ENCODE measurements at places on chromosomes 3 and 15.

GRCh38 chr15:57477736-57478522 is 101.6 kb downstream of the CGNL1 start:
- no peak for DNase-seq

DNA sequence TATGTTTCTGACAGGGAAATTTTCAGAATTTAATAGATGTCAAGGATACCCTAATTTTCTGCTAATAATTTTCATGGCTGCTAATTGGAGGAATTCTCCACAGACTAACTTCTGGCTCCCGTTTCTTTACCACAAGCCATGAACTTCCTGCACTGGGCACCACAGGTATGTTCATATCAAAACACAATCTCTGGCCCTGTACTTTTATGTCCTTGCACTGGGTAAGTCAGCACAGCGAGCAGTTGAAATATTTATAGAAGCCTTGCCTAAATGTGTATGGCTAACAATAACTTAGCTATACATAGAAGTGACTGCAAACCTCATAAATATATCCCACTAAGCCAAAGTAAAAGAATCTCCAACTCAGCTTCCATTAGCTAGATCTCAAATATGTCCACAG is 246.9 kb downstream of the ZIC1 start:
- no peak for DNase-seq

DNA sequence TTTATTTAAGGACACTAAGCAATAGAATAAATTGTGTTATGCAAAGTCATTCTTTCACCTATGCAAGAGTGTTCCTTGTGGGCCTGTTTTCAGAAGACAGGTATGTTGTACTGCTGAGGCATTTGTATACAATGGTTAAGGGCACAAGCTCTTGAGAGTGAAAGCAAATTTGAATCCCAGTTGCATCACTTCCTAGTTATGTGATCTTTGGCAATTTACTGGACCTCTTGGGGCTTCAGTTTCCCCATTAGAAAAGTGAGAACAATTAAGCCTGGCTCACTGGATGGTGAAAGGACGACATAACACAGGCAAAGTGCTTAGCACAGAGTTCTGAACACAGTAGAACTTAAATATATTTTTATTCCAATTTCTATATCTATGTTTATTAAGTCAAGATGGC is 117.4 kb downstream of the EFHB start:
- no peak for DNase-seq

GRCh38 chr3:27571345-27571744 is 87.2 kb upstream of the SLC4A7 start:
- DNase-seq: no peak

DNA sequence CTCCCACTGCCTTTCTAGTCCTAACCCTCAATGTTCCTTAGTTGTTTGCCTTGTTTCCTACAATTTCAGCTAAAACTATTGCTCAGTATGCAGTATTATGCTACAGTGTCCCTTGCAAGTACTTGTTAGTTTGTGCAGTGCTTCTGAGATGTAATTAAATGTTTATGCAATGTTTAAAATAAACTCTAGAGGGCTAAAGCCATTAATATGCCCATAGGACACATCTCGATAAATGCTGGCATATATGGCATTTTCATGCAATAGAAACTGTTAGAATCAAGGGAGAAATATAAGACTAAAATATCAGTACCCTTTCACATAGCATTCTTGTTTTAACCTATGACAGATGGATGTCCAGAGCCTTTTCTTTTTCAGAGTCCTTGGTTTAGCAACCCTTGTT is 59.8 kb upstream of the ACKR4 start:
- DNase-seq: no peak

DNA sequence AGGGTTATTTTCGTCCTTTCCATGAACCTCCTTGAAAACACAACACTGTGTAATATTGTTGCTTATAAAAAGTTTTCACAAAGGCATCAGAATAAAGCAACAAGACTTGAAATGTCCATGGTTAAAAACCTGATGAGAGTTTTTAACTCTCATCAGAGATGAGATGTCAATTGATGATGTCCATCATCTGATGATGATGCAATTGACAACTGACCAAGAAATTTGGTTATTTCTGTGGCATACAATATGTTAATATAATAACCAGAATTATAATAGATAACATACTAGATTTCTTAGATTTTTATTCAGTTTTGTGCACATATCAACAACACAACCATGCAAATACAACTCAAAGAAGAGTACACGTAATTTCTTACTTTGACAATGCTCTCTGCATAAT is 15.5 kb upstream of the FNDC3B start:
- DNase-seq: no peak

DNA sequence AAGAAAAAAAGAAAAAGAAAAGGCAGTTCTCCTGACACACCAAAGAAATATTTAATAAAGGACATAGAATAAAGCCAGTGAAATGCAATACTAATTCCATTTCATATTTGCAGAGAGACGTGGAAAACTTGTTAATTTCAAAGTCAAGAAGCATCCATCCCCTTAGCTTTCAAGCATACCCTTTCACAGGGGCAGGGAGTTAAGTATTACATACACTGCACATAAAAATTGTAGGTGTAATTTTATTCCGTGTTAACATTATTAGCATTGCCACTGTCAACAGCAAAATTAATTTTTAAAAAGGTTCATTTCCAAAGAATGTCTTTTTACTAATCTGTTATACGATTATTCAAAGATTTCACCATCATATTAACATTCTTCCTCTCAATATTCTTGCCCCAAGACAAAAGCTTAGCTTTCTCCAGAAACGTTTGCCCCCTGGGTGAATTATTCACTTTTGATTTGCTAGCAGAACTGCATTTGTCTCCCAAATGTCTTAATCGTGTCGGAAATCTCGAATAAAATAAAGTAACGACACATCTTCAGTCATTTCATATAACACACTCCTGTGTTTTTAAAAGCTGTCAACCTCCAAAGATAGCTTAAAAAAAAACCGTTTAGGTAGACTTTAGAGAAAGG is 517.9 kb downstream of the MECOM start:
- no peak for DNase-seq

GRCh38 chr3:136699271-136699828 is 52.8 kb downstream of the STAG1 start:
- DNase-seq: no peak

GRCh38 chr3:124158168-124158881 is 166.4 kb upstream of the ROPN1 start:
- peak; percentile 66 for DNase-seq

DNA sequence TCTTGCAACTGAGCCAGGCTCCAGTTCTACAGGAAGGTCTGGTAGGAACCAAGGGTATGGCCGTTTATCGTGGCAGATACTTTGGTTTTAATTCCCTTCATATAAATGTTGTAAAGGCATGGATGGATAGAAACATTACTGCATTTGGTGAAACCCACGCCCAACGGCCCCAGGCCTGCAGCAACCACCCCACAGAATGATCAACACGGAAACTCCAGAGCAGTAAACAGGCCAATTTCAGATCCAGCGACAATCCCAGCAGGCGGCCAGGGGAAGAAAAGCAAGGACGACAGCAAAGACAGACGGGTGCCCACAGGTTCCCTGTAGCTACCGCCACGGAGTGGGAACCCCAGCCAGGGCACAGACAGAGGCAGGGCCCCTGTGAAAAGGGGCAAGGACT is 32.6 kb upstream of the PCSK6 start:
- DNase-seq: no peak

GRCh38 chr3:111260878-111261277 is 189.3 kb downstream of the NECTIN3 start:
- no peak for DNase-seq

DNA sequence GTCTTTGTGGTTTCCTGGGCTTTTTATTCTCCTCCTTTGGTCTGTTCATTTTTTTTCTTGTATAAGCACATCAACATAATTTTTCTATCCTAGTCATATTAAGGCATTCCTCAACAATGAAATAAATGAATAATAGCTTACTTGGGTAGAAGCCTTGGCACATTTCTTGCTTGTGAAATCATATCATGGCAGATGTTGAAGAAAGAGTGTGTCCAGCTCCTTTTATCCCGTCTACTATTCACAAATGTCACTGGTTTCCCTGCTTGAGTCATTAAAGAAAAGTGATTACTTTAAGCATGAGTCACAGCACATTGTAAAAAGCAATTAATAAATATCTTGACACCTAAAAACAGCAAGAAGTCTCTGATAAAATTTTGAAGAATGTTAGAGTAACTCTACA is 42.1 kb downstream of the MINAR1 start:
- no peak for DNase-seq

- DNase-seq: peak; percentile 25
Observed at GRCh38 chr15:91338766-91339165, 238.7 kb downstream of the SV2B start.

DNA sequence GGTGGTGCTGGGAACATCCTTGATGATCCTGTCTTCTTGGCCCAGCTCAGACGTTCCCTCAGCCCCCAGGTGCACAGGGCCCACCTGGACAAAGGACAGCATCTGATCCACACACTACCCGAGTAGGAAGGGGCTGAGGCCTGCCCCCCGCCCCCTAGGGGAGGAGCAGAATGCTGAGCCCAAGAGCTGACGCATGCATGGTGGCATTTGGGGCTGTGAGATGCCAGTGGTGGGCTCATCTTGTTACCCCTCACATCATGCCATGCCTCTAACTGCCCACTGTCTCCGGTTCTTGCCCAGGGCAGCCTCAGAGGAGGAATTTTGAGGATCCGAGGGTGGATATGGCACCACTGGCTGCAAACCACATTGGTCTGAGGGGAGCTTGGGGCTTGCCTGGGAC is 61.5 kb downstream of the LINGO1 start:
- DNase-seq: no peak

- DNase-seq: no peak
Observed at GRCh38 chr3:155010416-155010815, 69.7 kb upstream of the MME start.

GRCh38 chr3:114144909-114145688 is 33.8 kb downstream of the DRD3 start:
- DNase-seq: no peak

- DNase-seq: no peak
Observed at GRCh38 chr15:46897266-46897665, 820.0 kb upstream of the SEMA6D start.

DNA sequence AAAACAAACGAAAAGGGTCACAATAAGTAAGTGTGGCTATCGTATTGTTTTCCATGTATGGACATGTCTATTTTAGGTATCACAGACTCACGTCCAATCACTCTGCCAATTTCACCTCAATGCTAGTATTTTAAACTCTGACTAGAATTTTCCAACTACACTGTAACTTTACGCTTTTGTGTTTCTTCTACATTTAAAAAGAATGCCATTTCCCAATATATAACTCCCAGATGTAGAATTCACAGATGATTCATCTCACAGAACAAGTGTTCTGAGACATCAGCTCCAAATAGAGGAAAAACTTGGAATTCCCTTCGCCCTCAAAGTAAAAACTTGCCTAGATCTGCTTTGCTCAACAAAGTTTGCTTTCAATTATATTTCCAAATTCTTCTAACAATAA is 14.2 kb downstream of the LRIG1 start:
- DNase-seq: no peak

DNA sequence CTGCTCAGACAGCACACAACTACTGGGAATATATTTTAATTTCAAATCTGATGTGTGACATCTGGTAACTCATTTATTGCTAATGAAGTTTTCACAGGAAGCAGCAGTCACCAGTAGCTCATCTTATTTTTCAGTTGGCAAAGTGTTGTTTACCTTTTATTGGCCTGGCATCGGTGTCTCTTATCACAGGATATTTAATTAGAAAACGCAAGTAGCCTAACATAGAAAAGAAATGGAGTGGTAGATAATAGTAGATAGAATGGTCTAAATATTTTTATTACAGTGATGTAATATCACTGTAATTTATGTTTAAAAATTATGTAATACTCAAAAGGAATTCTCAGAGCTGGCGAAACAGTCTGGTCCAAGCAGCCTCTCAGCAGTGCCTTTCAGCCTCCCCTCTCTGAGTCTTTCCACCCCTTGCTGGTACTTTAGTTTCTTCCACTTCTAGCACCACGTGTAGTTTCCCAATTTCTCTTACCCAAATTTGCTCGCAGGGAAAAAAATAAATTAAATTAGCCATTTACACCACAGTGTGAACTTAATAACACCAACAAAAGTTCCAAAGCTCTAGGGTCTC is 31.9 kb downstream of the AGTR1 start:
- DNase-seq: no peak

GRCh38 chr15:94322141-94322540 is 90.8 kb downstream of the MCTP2 start:
- no peak for DNase-seq

GRCh38 chr3:122508135-122508914 is 6.4 kb downstream of the KPNA1 start:
- no peak for DNase-seq

- no peak for DNase-seq
Observed at GRCh38 chr15:68717951-68718350, 102.7 kb downstream of the ANP32A start.

DNA sequence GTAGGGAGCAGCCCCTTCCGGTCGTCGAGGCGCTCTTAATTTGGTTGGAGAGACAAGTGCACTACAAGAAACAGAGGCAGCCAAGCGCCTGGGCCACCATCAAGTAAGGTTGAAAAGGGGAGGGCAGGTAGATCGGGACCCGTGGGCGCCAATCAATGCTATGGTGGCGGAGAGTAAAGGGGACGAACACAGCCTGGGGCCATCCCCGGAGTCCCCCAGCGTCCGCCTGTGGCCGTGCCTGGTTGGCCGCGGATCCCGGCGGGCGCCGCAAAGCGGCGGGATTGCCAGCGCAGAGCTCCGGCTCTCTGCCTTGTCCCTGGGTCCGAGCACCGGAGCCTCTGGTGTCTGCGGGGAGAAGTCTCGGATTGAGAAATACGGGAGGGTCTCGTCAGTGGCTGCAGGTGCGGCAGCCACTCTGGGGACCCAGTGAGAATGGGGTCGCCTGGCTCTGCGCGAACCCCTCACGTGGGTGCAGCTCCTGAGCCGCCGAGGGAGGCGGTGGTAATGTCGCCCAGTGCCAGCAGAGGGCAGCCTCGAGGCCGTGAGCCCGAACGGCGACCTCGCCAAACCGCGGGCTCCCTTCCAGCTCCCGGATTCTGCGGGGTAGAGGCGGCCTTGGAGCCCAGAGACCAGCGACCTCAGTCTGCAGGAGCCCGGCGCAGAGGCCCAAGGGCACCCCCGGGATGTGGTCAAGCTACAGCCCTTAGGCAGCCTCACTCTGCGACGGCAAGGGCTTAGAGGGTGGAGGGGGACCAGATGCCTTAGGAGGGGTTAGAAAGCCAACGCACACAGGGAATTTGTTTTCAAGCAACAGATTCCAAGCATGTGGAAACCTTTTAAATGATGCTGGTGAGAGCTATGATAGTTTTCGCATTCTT is 10.8 kb downstream of the FOXL2 start:
- DNase-seq: no peak

DNA sequence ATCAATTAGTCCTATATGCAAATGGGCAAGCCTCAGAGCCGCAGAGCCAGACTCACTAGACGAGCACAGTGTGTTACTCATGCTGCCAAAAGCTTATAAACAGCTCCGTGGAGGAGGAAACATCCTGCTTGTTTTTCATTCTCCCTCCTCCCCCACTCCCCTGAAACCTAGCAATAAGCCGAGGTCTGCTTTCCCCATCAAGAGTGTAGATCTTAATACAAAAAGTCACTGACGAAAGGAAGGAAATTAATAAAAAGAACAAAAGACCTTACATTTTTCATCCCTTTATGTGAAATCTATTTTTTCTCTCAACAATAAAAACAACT is 88.5 kb downstream of the XXYLT1 start:
- DNase-seq: no peak

- no peak for DNase-seq
Observed at GRCh38 chr3:13879946-13880810, at the start of gene WNT7A. Gene WNT7A (minus strand): TSS chr3:13880071. CDS start chr3:13879816, 255 bp downstream.

- no peak for DNase-seq
Observed at GRCh38 chr15:39920510-39921273, 626 bp upstream of the GPR176 start.

- DNase-seq: no peak
Observed at GRCh38 chr15:88913850-88914169, 631 bp upstream of the MFGE8 start.

- no peak for DNase-seq
Observed at GRCh38 chr3:27721717-27722564, at the start of gene EOMES. Gene EOMES (minus strand): TSS chr3:27722323. CDS start chr3:27722294, 29 bp downstream.
